ENCODE measurements at places on chromosomes 5 and 9. TPM values are rescaled to one million over a fixed set of nuclear protein-coding genes. Genes with fewer than 3 reads are reported as not detected.

The SLC31A2 gene
- 20.3 TPM for polyA plus RNA-seq

The INSL6 gene
- polyA plus RNA-seq: 0.35 TPM

The NREP gene
- polyA plus RNA-seq: 874 TPM

The SLC36A2 gene
- polyA plus RNA-seq: not detected

The CFAP157 gene
- polyA plus RNA-seq: 28.0 TPM

The LMX1B gene
- polyA plus RNA-seq: 27.5 TPM

The FBXL7 gene
- 28.3 TPM for polyA plus RNA-seq

The LCN6 gene
- not detected for polyA plus RNA-seq

The CCDC183 gene
- 7.2 TPM for polyA plus RNA-seq

The SNX30 gene
- 22.6 TPM for polyA plus RNA-seq

The CFAP90 gene
- polyA plus RNA-seq: 38.4 TPM

The CRHBP gene
- polyA plus RNA-seq: 7.1 TPM

The TAF11L5 gene
- not detected for polyA plus RNA-seq

The TNFSF15 gene
- polyA plus RNA-seq: 0.51 TPM

The HRH2 gene
- 3.9 TPM for polyA plus RNA-seq

The SUSD3 gene
- polyA plus RNA-seq: 5.6 TPM

The FGF1 gene
- 48.4 TPM for polyA plus RNA-seq
